ENCODE measurements at places on chromosomes 3 and 15.

DNA sequence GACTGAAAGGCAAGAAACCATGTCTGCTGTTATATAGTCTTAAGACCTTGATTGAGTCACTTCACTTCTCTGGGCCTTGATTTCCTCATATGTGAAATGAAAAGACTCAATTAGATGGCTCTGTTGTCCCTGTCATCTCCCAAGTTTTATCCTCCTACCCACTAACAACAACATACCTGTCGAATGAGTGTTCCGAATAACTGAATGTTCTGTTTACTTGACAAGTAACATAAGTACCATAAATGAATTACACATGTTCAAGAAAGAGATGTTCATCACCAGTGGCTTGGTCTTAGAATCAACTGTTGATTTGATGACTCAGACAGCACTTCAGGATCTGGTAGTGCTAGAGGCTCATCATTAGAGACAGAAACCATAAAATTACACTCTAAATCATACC, 311.7 kb downstream of the VPS13C start:
- no peak for DNase-seq

DNA sequence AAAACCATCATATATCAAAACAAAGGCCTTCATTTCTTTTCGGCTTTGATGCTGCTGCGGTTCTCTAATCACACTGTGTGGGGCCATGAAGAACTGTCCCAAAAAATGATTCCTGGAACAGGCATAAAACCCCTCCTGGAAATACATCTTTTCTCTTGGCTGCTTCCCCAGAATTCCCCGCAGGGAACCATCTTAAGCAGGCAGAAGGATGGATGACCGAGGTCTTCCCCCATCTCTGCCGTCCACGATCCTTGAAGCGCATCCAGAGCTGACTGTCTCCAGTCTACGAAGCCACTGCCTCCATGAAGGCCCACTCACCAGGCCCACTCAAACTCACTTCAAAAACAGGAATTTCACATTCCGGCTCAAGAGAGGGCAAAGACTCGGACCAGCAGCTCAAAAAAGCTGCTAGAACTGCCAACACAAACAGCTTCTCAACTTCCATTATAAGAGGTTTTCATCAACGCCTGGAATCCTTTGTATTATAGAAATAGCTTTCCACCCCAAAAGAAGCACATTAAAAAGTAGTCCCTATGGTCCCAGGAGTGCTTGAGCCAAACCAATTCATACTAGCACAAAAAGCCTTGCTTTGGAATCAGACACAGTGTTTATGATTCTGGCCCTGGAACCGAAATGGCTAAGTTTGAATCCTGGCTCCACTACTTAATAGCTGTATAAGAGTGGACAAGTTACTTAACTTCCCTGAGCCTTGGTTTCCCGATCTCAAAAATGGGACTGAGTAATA, 487.5 kb upstream of the WNT5A start:
- DNase-seq = no peak

- no peak for DNase-seq
Measured at GRCh38 chr15:101689901-101690300, 34.4 kb downstream of the TARS3 start.

DNA sequence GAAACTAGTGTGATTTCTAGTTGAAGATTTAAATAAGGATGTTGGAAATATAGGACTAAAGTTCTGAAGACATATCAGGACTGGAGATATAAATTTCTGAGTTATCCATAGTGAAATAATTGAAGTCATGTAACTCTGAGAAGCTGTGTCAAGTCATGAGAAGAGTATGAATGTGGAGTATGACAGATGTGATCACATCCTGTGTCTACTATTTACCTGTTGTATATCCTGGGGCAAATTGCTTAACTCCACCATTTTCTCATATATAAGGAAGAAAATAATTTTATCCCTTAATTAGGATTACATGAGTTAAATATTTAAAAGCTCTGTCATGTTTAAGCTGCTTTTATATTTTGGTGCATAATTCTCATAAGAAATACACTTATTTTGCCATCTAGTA, 350.3 kb downstream of the ZBTB20 start:
- no peak for DNase-seq

GRCh38 chr15:28080386-28080785, 18.7 kb downstream of the OCA2 start:
- no peak for DNase-seq

DNA sequence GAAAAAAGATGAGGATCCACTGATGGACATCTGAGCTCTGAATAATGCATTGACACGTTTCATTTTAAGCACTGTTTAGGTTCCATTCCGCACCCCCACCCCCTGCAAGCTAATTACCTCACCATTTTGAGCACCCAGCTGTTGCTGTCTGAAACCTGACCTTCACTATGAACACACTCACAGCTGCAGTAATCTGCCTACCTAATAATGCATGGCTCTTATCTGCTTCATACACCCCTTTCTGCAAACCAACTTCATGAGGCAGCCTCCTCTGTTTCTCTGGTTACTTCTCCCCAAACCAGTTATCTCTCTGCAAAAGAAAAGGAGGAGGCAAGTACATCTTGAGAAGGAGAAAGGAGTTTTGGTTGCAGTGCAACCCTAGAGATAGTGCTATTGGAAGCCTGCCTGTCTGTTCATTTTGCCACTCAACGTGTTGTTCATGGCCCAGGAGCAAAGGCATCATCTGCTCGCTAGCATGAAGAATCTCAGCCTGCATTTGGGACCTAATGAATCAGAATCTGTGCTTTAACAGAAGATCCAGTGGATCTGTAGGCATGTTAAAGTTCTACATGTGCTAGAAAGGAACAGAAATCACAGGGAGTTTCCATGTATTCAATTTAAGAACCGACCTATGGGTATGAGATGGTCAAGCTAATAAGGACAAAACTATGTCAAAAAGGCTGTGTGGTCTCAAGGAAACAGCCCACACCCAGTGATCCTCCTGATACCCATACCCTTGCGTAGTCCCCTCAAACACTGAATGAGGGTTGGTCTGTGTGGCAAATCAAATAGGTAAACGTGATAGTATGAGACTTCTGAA, 87.2 kb downstream of the MB21D2 start:
- no peak for DNase-seq

DNA sequence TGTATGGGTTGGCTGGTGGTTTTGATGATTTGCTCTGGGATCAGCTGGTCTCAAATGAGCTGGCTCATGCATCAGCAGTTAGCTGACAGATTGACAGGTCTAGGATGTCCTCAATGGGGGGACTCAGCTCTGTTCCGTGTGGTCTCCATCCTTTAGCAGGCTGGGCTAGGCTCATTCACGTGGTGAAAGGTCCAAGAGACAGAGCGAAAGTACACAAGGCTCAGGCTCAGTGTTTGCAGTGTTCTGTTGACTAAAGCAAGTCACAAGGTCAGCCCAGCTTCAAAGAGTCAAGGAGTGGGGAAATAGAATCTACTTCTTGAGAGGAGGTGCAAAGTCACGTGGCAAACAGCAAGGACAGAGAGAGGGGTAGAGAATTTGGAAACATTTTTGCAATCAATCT, 126.5 kb upstream of the CMC1 start:
- no peak for DNase-seq

GRCh38 chr15:31323627-31324026, 3.0 kb upstream of the KLF13 start:
- no peak for DNase-seq

GRCh38 chr3:101077361-101078011, 84.3 kb upstream of the ABI3BP start:
- DNase-seq = no peak

DNA sequence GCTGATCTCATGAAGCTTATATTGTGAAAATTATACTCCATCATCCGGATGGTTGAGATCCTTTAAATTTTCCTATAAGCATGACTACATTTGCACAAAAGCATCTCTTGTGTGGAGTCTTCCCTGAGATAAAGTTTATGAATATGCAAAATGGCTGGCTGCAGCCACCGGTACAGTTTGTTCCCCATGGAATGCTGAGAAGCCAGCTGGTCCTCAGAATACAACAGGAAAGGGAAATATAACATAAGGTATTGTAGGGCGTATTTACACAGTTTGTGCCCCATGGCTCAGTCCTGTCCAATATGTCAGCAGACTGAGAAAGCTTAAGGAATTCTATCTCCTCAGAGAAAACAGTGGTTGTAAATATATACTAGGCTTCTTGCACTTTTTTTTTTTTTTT, 468.6 kb downstream of the CNTN6 start:
- DNase-seq = no peak

DNA sequence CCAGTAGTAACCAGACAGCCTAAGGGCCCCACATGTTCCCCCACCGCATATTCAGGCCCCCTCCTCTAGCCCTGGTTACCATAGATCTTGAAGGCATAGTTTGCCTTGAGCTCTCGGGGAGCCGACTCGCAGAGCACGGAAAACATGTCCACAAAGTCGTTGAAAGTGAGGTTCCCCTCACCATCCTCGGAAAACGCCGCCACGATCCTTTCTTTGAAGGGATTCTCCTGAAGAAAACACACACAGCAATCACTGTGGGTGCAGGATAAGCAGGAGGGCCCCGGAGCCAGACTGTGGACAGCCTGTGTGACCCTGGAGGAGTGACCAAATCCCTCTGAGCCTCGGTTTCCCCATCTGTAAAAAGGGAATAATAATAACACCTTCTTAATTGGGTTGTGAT, 16.8 kb downstream of the SH2D7 start:
- no peak for DNase-seq

DNA sequence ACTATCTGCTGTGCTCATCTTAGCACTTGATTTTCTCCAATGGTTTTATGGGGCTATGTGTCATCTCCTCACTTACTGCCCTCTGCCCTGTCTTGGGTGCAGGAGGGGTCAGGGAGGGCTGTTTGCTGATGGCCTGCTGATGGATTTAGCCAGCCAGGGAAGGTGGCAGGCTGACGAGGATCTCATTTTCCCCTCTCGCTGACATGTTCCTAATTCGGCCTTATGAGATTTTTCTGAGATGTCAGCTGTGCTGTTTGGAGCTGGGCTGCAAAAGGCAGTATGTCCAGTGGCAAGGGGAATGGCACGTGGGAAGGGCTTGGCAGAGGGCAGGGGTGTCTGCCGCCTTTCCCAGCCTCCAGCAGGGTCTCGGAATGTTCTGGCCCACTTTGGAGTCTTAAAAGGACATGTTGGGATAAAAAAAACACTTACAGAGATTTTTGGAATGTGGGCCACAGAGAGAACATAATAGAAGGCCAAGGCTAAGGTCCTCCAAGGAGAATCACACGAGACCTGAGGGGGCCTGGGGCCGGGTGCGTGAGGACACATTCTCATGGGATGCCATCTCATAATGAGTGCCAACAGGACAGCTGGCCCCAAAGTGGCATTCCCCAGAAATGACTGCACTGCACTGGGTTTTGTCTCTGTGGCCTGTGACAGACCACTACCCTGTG, 303.8 kb downstream of the TLE3 start:
- no peak for DNase-seq

- no peak for DNase-seq
Measured at GRCh38 chr3:20846066-20846465, 660.1 kb upstream of the SGO1 start.

GRCh38 chr15:41975669-41976068, 3.3 kb upstream of the EHD4 start:
- DNase-seq = no peak

- no peak for DNase-seq
Measured at GRCh38 chr15:61849447-61849846, 210.8 kb downstream of the VPS13C start.

GRCh38 chr3:23824699-23825444, 19.1 kb downstream of the UBE2E1 start:
- no peak for DNase-seq

- DNase-seq = no peak
Measured at GRCh38 chr15:68638953-68639515, 60.2 kb downstream of the CORO2B start.

- no peak for DNase-seq
Measured at GRCh38 chr3:103863381-103863780, 1428.6 kb downstream of the ZPLD1 start.

All from immature natural killer cell (primary cell).